Stimulated activated CD8-positive, alpha-beta memory T cell treated with anti-CD3 and anti-CD28 coated beads, Interleukin-7, amount 100 ng/mL, for 1 hour (primary cell): ENCODE measurements at places on chromosomes 16 and 17.

DNA sequence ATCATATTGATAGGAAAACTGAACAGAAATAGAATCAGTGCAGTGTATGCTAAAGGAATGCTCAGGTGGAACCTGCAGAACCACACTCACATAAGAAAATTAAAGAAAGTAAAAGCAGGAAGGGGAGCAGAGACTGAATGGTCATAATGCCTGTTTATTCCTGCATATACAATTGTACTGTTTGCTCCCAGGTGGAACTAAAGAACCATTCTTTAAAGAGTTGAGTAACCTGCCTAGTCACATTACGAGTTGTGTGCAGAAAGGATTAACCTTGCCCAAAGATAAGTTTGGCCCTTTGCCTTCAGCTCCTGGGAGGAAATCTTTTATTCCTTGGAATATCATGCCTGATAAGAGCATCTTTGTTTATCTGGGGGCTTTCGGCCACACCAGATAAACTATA is 434.7 kb downstream of the KIF2B start:
- no peak for DNase-seq

DNA sequence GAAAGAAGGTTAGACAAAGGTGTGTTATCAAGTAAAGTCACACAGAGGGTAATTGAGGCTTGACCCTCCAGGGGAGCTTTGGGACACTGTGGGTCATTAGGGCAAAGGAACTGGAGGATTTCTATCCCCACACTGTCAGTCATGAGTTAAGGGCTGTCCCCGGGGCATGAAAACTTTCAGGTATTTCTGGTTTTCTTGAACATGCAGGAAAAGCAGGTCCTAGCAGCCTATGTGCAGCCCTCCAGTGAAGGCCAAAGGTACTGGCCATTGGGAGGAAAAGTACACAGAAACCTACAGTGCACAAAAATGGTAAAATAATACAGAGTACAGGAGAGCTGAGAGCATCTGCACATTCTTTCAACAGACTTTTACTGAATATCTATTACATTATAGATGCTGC is 44.4 kb upstream of the SCNN1B start:
- DNase-seq, result no peak

DNA sequence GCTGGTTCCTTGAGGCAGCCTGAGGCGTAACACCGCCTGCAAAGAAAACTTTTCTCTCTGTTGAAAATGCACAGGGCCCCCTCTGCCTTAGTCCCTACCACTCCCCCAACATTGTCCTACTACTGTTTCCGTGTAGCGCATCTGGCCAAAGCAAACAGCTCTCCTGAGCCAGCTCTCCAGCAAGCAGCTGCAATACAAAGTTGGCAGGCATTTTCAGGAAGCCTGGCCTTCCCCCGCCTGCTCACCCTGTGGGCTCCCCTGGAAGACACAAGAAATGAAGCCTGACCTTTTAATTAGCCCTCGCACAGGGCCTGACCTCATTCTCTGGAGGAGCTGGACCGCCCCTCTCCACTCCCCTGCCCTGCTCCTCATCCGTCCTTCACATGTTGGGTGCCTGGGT is 66.7 kb downstream of the SOX9 start:
- no peak for DNase-seq

DNA sequence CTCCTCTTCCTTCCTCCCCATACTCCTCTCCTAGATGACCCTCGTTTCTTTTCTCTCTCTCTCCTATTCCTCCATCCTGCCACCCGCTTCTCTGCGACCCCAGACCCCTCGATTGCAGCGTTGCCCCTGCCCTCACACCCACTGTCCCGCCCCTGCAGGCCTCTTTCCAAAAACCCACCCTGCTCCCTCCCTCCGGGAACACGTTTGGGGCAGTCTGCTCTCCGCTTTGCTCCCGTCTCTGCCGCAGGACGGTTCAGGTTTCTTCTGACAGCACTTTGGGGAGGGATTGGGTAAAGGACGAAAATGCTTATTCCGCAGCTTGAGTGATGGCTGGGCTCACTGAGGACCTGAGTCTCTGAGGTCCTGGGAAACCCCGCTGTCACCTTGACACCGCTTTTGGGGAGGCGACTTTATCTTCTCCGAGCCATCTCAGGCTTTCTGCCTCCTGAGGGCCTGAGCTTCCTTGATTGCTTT is 690 bp downstream of the NDE1 start:
- no peak for DNase-seq

DNA sequence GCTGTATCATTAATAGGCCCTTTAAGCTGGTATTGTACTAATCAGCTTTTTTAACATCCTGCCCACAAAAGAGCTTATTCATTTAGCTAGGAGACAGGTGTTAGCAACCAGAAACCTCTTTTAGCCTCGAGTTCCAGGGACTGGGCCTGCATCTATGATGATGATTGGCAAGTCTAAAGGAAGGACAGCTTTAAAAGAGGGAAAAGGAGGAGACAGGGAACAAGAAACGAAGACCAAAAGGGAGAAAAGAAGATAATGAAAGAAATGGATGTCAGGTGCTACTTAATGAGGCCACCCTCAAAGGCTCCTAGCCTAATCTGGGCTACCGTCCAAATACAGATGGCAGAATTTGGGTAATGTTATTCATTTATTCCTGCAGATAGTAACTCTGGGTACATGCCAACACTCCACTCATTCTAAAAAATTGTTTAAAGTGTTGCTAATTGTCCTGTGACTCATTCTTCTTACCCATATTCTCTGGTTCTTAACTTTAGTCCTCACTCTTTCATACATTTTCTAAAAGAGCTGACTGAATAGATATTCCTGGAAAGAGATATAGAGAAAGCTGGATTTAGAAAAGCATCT is 18.7 kb upstream of the RFFL start:
- DNase-seq, result no peak

- DNase-seq, result no peak
Observed at GRCh38 chr17:33651686-33652085, 358.6 kb upstream of the ASIC2 start.

DNA sequence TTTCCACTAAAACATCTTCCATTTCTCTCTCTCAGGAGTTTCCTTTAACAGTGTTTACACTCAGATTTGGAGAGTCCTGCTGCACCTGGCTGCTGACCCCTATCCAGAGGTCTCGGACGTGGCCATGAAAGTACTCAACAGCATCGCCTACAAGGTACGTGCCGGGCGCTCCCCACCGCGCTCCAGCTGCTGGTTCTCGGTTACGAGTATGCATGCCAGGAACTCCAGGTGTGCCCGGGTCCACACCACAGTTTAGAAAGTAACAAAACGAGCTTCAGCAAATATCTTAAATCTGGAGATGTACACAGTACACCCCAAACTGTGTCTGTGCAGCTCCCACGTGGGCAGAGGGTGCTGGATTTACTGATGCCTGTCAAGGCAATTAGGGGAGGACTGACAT is 82.9 kb upstream of the CHMP6 start:
- no peak for DNase-seq

DNA sequence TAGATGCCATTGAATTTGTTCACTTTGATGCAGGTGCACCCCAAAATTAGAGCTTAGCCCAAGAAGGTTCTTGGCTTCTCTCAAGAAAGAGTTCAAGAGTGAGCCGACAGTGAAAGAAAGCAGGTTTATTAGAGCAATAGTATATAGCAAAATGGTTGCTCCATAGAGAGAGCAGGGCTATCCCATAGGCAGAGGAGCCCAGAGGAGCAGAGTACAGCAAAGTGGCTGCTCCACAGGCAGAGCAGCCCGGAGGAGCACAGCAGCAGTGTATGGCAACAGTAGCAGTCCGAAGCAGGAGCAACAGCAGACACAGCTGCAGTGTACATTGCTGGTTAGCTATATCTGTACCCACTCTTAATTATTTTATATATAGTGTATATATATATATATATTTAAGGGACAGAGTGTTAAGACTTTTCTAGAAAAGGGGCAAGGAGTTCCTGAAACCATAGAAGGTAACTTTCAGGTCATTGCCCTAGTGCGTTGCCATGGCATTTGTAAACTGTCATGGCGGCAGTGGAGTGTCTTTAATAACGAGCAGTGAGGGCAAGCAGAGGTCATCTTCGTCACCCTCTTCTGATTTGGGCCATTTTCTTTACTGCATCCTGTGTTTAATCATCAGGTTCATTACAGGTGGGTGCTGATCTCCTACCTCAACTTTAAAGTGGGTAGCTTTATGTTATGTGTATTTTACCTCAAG is 222.7 kb downstream of the CYB561 start:
- DNase-seq, result no peak

GRCh38 chr16:56481468-56482122 is 30.2 kb downstream of the OGFOD1 start:
- DNase-seq, result no peak

DNA sequence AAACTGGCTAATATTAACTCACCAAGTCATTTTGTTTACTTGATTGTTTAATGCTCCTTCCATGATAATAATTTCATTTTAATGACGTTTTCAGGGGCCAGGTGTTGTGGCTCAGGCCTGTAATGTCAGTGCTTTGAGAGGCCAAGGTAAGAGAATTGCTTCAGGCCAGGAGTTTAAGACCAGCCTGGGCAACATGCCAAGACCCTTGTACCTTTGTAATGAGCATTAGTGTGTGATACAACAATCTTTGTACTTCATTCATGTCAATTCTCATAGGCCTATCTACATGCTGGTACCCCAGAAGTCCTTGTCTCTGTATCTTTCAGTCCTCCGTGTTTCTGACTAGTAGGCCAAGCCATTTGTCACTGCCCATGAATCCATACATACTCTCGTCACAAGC is 296.9 kb downstream of the ZFHX3 start:
- no peak for DNase-seq

DNA sequence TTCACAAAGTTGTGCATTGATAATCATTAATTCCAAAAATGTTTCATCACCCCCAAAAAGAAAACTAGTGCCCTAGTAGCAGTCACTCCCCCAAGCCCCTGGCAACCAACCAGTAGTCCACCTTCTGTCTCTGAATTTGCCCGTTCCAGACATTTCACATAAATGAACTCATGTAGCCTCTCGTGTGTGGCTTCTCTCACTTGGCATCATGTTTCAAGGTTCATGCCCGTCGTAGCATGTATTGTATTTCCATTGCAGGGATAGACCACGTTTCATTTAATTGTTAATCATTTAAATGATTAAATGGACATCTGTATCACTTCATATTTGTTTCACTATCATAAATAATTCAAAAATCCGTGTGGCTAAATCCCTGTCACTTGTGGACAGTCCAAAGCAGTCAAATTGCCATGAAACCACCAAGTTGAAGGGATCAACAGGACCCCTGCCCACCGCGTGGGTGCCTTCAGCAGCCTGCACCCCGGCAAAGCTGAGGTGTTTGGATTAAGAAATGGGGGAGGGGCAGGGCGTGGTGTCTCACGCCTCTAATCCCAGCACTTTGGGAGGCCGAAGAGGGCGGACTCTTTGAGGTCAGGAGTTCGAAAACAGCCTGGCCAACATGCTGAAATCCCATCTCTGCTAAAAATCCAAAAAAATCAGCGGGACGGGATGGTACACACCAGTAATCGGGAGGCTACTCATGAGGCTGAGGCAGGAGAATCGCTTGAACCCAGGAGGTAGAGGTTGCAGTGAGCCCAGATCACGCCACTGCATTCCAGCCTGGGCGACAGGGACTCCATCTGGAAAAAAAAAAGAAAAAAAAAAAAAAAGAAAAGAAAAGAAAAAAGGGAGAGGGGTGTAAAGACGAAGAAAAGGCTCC is 8.7 kb upstream of the FLYWCH2 start:
- DNase-seq, result no peak

DNA sequence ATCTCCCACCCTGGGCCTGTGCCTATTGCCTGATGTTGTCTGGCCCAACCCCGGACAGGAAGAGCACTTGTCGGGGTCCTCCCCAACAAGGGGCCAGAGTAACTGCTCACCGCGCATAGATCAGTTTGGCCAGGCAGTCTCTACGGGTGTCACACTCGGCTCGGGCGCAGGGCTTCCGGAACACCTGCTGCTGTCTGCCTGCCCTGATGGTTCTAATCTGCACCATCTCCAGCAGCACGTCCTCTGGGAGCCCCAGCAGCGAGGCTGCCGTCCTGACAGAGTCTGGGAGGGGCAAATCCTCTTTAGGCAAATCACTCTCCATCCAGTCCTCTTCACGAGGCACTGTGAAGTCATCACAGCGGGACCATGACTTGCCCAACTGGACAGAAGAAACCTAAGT is 24.0 kb downstream of the MYO19 start:
- no peak for DNase-seq

- DNase-seq, result no peak
Observed at GRCh38 chr17:67365738-67366192, 612 bp downstream of the PSMD12 start.

DNA sequence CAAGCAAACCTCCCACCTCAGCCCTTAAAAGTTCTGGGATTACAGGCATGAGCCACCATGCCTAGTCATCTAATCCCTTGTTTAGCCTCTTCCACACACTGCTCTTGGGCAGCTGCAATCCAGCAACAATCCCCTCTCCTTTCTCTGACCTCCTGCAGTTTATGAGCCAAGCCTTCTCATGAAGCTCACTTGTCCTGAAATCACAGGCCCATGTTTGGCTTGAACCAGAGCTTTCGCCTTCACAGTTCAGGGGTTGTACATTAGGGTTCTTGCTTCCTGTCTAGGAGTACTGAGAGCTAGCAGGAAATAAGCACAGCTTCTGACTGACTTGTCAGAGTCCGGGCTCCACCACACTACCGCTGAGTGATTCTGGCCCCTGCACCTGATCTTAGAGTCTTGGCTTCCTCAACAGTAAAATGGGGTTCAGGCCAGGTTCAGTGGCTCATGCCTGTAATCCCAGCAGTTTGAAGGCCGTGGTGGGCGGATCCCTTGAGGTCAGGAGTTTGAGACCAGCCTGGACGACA is 16.3 kb downstream of the ERAL1 start:
- peak; percentile 6 for DNase-seq

GRCh38 chr17:73283841-73284282 is 22.2 kb upstream of the CPSF4L start:
- no peak for DNase-seq
